ENCODE measurements at places on chromosomes 6 and 20.

GRCh38 chr6:149919834-149920225 is 3.1 kb downstream of the RAET1G start:
- no peak for DNase-seq

GRCh38 chr6:168121303-168121665 is 42.3 kb upstream of the FRMD1 start:
- DNase-seq: no peak

DNA sequence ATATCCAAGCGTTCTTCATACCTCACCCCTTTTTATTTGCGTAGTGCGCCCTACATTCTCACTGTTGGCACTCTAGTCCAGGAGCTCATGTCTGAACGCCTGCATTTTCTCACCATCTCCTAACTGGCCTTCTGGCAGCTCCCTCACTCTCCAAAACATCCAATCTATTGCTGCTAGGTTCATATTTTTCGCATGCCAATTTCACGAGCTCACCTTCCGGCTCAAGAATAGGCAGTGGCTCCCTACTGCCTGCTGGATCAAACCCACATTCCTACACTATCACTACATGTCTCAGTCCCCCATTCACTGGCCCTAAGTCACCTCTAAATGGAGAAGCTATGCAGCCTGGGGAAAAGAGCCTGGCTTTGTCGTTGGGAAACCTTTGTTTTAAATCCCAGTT is 115.0 kb downstream of the IPCEF1 start:
- no peak for DNase-seq

- DNase-seq: peak; percentile 8
Observed at GRCh38 chr6:63805808-63806572, 170.4 kb downstream of the PHF3 start.

Data from Caco-2 (cell line).